ENCODE measurements at places on chromosomes 12 and 14. TPM values are rescaled to one million over a fixed set of nuclear protein-coding genes. Genes with fewer than 3 reads are reported as not detected.

Gene EPYC
- polyA plus RNA-seq, result not detected

Gene CD4
- polyA plus RNA-seq, result 16.6 TPM

Gene TMEM233
- polyA plus RNA-seq, result 3.7 TPM

Gene NOP9
- 25.7 TPM for polyA plus RNA-seq

Gene ARHGAP9
- 6.5 TPM for polyA plus RNA-seq

Gene B4GALNT3
- polyA plus RNA-seq, result 7.2 TPM

Gene SOX5
- polyA plus RNA-seq, result 35.8 TPM

Gene GDF11
- polyA plus RNA-seq, result 36.1 TPM

Gene IL26
- not detected for polyA plus RNA-seq

Gene PLBD1
- polyA plus RNA-seq, result 7.1 TPM

DNA sequence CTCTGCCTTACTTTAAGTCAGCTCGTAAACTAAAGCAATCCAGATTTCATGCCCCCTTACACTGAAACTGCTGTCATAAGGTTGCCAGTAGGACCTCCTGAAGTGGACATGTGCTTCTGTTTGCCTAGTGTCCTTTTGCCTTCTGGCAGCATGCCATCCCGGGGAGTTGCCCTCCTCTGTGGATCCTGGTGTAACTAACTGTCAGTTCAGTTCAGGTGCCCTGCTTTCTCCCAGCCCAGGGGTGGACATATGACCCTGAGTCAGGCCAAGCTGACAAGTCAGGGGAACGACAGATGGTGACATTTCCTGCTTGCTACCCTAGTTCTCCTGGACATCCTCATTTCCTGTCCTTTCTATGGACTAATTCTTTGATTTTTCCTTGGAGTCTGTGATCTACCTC is 25.6 kb downstream of the AKAP6 start:
- no peak for DNase-seq

DNA sequence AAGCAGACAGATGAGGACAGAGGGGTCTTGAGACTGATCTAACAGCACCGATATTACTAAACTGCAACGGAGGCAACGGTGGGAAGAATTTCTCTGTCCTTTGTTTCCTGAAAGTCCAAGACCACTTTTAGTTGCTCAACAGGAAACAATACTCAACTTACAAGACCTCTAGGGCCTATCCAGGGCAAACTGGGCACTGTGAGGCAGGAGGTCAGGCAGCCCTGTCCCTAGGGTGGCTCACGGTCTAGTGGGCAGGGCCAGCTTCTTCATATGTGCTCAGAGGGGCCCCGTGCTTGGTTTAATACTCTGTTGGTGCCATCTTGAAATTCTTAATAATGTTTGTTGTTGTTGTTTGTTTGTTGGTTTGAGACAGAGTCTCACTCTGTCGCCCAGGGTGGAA is 14.2 kb downstream of the SSH1 start:
- no peak for DNase-seq

- DNase-seq, result no peak
Measured at GRCh38 chr14:62711351-62712023, 333.8 kb downstream of the KCNH5 start.

GRCh38 chr12:130754234-130754901 is 38.3 kb upstream of the RIMBP2 start:
- DNase-seq, result no peak

GRCh38 chr14:77303417-77304156 is 17.1 kb downstream of the POMT2 start:
- no peak for DNase-seq

GRCh38 chr12:15910468-15910863 is 666 bp upstream of the DERA start:
- no peak for DNase-seq

- DNase-seq, result no peak
Measured at GRCh38 chr14:24311837-24312615, 724 bp downstream of the LTB4R start.

DNA sequence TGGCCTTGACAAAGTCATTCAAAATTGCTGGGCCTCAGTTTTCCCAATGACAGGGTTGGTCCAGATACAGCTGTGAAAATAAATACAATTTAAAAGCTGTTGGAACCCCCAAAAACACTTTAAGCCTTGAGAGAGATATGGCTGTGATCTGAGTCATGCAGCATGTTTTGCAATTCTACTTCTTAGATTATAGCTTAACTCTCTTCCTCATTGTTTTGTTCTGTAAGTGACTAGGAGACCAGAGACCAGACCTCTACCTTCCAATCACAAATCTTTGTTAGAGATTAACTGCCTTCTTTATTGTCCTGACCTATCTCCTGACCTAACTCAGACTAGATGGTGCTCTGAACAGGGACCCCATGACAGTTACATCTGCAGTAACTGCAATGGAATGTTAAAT is 198.1 kb downstream of the STXBP6 start:
- DNase-seq, result no peak

- DNase-seq, result no peak
Measured at GRCh38 chr12:29426498-29426897, 45.5 kb upstream of the ERGIC2 start.

GRCh38 chr12:32230613-32230993 is 124.0 kb downstream of the BICD1 start:
- no peak for DNase-seq

DNA sequence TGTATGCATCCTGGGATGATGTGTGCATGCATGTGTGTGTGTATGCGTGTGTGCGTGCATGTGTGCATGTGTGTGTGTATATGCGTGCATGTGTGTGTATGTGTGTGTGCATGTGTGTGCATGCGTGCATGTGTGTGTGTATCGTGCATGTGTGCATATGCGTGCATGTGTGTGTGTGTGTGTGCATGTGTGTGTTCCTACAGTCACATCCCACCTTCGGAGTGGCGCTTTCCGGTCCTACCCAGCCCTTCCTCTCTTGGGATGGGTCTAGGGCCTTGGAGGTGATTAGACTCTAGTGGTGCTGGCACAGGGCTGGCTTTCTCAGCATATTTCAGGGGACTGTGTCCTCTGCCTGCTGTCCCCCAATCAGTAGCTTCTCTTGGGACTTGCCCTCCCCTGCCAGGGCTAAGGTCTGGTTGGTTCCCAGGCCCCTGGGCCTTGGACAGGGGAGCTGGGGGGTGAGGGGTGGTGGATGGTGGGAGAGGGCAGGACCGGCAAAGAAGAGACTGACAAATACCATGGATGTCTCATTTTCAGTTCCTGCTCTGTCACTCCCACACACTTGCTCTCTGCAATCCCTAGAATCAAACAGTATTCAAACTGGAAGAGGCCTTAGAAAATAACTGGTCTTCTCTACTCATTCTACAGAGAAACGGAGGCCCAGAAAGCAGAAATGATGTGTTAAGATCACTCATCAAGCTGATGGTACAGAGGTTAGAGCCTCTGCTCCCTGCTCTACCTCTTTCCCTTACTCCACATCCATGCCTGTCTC is 21.9 kb upstream of the FAIM2 start:
- no peak for DNase-seq

DNA sequence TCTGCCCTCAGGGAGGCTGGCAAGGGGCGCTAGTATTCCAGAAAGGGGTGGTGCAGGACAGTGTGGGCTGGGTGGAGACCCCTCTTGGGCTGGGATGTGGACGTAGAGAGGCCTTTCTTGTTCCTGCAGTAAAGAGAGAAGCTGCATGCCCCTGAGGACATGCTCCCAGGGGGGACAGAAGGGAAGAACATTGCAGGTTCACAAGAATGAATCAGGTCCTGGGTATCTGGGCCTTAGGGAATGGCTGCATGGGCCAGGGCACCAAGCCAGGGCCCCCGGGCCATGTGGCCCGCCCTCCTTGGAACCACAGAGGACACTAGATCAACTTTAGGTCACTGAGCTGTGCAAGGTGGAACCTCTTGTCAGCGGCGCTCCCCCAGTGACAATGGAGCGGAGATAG is 51.8 kb downstream of the ZNF664 start:
- DNase-seq, result no peak

- DNase-seq, result no peak
Measured at GRCh38 chr12:52024845-52025230, 18.1 kb downstream of the TAMALIN start.

GRCh38 chr14:74035556-74035955 is 16.4 kb downstream of the BBOF1 start:
- no peak for DNase-seq

DNA sequence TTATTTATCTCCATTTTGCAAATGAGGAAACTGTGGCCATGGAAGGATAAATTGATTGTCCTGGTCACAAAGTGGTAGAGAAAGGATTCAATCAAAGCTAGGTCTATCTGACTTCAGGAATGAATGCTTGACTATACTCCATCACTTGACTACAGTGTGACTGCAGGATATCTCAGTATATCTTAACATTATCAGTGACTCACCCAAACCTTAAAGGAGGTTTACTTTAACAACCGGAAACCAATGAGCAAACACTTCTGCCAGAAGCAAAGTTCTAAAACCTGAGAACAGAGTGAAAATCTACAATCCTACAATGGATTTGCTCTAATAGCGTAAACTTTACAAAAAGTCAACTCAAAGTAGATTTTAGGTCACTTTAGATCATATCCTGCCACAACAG is 277.0 kb downstream of the CEP128 start:
- DNase-seq, result no peak

GRCh38 chr14:57061009-57061711 is 207.5 kb downstream of the EXOC5 start:
- DNase-seq, result no peak

DNA sequence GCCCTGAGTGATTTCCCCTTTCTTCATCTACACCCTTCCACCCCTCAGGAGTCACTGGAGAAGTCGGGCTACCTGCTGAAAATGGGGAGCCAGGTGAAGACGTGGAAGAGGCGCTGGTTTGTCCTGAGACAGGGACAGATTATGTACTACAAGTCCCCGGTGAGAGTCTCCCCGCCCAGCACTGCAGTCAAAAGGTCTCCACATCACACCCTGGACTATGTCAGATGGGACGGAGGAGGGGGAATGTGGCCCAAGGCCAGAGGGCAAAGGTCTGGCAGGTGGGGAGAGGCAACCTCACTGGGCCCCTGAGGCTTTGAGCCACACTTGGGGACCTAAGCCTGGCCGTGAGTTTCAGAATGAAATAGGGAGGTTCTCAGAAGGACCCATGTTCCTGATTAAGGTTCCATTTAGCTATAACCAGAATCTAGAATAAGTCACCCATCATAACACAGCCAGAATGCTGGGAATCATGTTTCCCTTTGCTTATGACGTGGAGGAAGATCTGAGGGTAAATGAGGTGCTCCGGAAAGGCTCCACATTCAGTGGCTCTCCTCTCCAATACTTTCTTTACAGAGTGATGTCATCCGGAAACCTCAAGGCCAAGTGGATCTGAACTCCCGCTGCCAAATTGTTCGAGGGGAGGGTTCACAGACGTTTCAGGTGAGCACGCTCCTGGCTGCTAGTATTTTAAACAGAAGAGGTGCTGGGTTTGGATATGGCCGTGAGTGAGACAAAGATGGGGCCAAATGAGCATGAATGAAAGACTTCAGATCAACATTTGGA is 26.6 kb downstream of the PIGH start:
- no peak for DNase-seq

DNA sequence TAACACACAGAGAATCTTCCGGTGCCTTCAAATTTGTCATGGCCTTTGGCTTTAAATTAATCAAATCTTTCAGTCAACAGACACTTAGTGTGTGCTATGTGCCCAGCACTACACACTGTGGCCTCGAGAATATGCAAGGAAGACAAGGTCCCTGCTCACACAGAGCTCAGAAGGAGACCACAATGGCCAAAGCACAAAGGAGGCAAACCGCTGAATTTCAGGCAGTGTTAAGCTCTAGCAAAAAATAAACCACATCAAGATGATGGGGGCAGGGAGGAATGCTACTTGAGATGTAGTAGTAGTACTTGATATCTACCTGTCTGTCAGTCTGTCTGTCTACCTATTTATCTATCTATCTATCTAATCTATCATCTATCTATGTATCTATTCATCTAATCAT is 227.9 kb downstream of the TMEM132D start:
- no peak for DNase-seq

All from spinal cord (tissue), 10 donors.